ENCODE measurements at places on chromosomes 5 and 9. TPM values are rescaled to one million over a fixed set of nuclear protein-coding genes. Genes with fewer than 3 reads are reported as not detected.

Gene SV2C
- 0.05 TPM for polyA plus RNA-seq

Gene POU5F2
- polyA plus RNA-seq, result 0.14 TPM

Gene MAN2A1
- 32.5 TPM for polyA plus RNA-seq

Gene LURAP1L
- polyA plus RNA-seq, result 0.68 TPM

Gene IRX4
- polyA plus RNA-seq, result 0.82 TPM

Gene ENTREP1
- polyA plus RNA-seq, result 5.7 TPM

Gene LCN1
- not detected for polyA plus RNA-seq

Gene DOCK2
- 5.5 TPM for polyA plus RNA-seq

Gene TRPM3
- 2.8 TPM for polyA plus RNA-seq

- no peak overlapping the region for H3K4me3 ChIP-seq
- no peak for DNase-seq
- peaks cover 18% of the 10 kb centered on the region for H3K36me3 ChIP-seq
- no peaks in the 10 kb centered on the region for H3K27me3 ChIP-seq
Measured at GRCh38 chr5:147643142-147643541, 133.3 kb upstream of the DPYSL3 start.

GRCh38 chr9:126411948-126412284, 85.3 kb downstream of the MVB12B start:
- H3K27me3 ChIP-seq, result no peaks in the 10 kb centered on the region
- H3K4me3 ChIP-seq, result no peak overlapping the region
- H3K36me3 ChIP-seq, result no peaks in the 10 kb centered on the region

GRCh38 chr5:67978171-67978570, 237.4 kb upstream of the PIK3R1 start:
- H3K4me1 ChIP-seq, result no peaks in the 10 kb centered on the region
- no peak overlapping the region for H3K4me3 ChIP-seq
- no peaks in the 10 kb centered on the region for H3K27me3 ChIP-seq
- no peak overlapping the region for H3K27ac ChIP-seq
- DNase-seq, result no peak

DNA sequence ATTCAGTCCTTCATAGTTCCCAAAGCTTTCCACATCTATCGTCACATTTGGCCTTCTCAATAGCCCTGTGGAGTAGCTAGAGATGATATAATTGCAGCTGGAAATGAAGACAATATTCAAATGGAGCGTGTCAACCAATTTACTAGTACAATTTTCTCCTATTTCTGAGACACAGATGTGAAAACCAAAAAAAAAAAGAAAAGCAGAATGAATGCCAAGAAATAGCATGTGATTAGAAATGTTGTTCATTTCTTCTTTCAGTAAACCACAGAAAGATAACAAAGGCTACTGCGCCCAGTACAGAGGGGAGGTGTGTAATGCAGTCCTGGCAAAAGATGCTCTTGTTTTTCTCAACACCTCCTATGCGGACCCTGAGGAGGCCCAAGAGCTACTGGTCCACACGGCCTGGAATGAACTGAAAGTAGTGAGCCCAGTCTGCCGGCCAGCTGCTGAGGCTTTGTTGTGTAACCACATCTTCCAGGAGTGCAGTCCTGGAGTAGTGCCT, 99.0 kb downstream of the MUSK start:
- H3K36me3 ChIP-seq, result no peaks in the 10 kb centered on the region
- no peak overlapping the region for H3K4me3 ChIP-seq
- DNase-seq, result no peak
- H3K27ac ChIP-seq, result no peak overlapping the region
- no peaks in the 10 kb centered on the region for H3K4me1 ChIP-seq
- H3K27me3 ChIP-seq, result no peaks in the 10 kb centered on the region

DNA sequence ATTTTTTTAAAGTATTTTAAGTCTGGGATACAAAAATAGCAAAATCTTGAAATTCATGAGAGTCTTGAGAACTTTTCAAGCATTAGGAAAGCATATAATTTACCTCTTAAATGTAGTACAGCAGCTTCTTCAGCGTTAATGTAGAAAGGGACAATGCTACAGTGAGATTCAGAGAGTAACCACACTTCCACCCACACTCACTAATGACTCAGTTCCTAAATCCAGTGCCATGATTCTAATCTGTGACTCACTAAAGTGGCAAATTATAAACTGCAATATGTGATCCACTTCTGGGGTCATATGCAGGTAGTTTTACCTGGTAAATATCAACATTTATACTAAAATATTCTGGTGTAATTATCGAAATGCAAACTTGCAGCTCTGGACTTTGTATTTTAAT, 434.5 kb upstream of the TUSC1 start:
- no peaks in the 10 kb centered on the region for H3K36me3 ChIP-seq
- H3K4me1 ChIP-seq, result no peaks in the 10 kb centered on the region
- no peak for DNase-seq
- no peaks in the 10 kb centered on the region for H3K27me3 ChIP-seq

DNA sequence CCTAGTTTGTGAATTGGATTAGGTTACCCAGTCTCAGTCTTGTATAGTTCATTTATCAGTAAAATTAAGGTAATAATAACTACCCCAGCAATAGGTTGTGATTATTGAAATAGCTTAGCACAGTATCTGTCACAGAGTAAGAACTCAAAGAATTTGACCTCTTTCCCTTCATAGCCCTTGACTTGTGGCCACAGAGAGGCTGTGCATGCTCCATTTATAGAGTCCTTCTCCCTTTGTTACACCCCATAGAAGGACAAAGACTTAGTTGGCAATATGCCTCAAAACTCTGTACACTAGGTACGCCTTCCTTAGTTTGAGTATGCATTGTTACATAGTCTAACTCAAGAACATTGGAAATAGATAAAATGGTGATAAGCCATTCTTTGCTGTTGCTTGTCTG, 257.2 kb downstream of the KCTD16 start:
- H3K27me3 ChIP-seq, result no peaks in the 10 kb centered on the region
- DNase-seq, result no peak
- no peaks in the 10 kb centered on the region for H3K4me1 ChIP-seq
- no peak overlapping the region for H3K27ac ChIP-seq
- H3K4me3 ChIP-seq, result no peak overlapping the region

GRCh38 chr5:88488561-88488960, 219.9 kb upstream of the TMEM161B start:
- H3K4me1 ChIP-seq, result peaks cover 49% of the 10 kb centered on the region
- H3K27me3 ChIP-seq, result no peaks in the 10 kb centered on the region
- DNase-seq, result no peak
- no peak overlapping the region for H3K27ac ChIP-seq
- no peaks in the 10 kb centered on the region for H3K36me3 ChIP-seq
- H3K4me3 ChIP-seq, result no peak overlapping the region

- H3K4me1 ChIP-seq, result no peaks in the 10 kb centered on the region
- no peak overlapping the region for H3K27ac ChIP-seq
- no peak overlapping the region for H3K4me3 ChIP-seq
- no peaks in the 10 kb centered on the region for H3K36me3 ChIP-seq
- DNase-seq, result no peak
Measured at GRCh38 chr5:158203261-158203660, 344.3 kb upstream of the CLINT1 start.

DNA sequence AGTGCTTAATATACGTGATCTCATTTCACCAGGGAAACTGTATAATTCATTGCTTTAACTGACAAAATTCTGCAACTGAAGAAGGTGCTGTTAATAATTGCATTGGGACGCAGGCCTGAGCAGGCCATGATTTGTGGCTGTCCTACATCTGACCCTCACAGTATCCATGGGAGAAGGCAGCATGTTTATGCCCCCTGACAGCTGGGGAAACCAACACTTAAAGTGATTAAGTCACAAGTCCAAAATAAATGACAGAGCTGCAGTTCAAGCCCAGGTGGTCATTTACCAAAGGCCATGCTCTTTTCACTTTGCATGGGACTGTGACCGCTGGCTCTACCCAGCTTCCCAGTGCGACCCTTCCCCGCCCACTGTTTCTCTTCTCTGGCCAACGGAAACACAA, 30.5 kb upstream of the KCNMB1 start:
- no peaks in the 10 kb centered on the region for H3K27me3 ChIP-seq
- no peaks in the 10 kb centered on the region for H3K36me3 ChIP-seq

DNA sequence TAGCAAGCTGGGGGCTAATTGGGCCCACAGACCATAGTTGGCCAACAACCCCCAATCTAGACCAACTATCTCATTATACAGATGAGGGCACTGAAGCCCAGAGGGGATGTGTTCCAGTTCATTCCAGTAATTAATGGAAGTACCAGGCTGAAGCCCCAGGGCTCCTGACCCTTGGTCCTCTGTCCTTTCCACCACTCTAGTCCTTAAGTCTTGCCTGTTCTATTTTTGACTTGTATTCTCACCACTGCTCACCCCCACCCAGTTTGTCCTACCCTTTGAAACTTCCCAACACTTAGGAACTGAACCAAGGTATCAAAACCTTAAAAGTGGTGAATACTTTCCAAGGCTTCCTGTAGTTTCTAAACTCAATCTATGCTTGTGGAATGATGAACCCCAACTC, 407.4 kb downstream of the ENC1 start:
- no peak overlapping the region for H3K4me3 ChIP-seq
- DNase-seq, result no peak
- H3K27me3 ChIP-seq, result no peaks in the 10 kb centered on the region
- H3K36me3 ChIP-seq, result no peaks in the 10 kb centered on the region
- H3K27ac ChIP-seq, result no peak overlapping the region
- no peaks in the 10 kb centered on the region for H3K4me1 ChIP-seq

DNA sequence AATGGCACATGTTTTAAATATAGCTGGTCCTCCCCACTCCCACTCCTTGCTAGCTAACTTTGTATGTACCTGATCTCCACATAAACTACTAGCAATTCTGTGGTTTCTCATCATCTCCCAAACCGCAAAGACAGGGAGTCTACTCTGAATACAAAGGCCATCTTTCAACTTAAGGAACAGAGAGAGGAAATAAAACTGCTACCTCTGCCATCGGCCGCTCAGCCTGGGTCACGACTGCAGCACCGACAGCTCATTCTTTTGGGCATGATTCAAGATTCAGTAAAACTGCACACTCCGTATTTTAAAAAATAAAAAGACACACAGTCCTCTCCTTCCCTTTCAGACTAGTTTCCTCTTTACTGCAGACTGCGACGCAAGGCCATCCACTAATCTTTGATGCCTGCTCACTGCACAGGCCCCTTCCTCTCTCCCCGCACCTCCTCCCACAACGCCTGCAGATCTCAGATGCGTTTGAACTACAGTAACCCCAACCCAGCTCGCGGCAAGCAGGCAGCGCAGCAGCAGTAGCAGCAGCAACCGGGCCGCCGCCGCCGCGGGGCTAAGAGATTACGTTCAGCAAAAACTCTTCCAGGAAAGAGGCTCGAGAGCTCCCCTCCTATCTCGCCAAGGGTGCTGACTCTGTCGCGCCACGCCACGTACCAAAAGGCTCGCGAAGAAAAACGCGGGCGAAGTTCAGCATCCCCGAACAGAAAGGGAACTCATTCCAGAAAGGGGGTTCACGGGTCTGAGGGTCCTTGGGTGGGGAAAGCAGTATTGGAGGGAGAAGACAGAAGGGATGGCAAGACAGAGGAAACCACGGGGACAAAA, 1.5 kb downstream of the RNF145 start:
- H3K36me3 ChIP-seq, result no peaks in the 10 kb centered on the region
- H3K4me1 ChIP-seq, result peaks cover 37% of the 10 kb centered on the region
- H3K27me3 ChIP-seq, result peaks cover 35% of the 10 kb centered on the region
- H3K4me3 ChIP-seq, result peak overlapping the region; percentile 91

DNA sequence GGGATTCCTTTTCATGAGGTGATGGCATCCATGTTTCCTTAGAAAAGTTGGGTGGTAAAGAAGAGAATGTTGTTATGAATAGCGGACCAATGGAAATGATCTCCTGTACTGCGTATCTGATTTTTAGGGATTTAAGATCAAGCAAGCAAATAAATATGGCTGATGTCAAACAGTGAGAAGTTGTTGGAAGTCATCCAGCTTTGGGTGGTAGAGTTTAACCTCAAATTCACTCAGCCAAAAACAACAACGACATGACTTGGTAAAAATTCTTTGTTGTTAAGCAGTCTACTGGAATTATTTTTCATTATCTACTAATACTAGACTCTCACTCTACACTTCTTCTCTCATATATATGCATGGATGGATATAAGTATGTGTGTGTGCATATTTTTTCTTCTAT, 426.5 kb downstream of the CTNND2 start:
- no peak overlapping the region for H3K27ac ChIP-seq
- H3K36me3 ChIP-seq, result no peaks in the 10 kb centered on the region
- no peak for DNase-seq

- no peak for DNase-seq
- H3K4me1 ChIP-seq, result peaks cover 4% of the 10 kb centered on the region
- no peak overlapping the region for H3K27ac ChIP-seq
- no peak overlapping the region for H3K4me3 ChIP-seq
- H3K27me3 ChIP-seq, result no peaks in the 10 kb centered on the region
- H3K36me3 ChIP-seq, result no peaks in the 10 kb centered on the region
Measured at GRCh38 chr5:151458314-151458713, 10.9 kb downstream of the SLC36A1 start.

- no peak for DNase-seq
- H3K36me3 ChIP-seq, result no peaks in the 10 kb centered on the region
- no peak overlapping the region for H3K27ac ChIP-seq
- H3K27me3 ChIP-seq, result peaks cover 10% of the 10 kb centered on the region
- no peak overlapping the region for H3K4me3 ChIP-seq
Measured at GRCh38 chr9:132997591-132997990, 19.1 kb downstream of the GFI1B start.

DNA sequence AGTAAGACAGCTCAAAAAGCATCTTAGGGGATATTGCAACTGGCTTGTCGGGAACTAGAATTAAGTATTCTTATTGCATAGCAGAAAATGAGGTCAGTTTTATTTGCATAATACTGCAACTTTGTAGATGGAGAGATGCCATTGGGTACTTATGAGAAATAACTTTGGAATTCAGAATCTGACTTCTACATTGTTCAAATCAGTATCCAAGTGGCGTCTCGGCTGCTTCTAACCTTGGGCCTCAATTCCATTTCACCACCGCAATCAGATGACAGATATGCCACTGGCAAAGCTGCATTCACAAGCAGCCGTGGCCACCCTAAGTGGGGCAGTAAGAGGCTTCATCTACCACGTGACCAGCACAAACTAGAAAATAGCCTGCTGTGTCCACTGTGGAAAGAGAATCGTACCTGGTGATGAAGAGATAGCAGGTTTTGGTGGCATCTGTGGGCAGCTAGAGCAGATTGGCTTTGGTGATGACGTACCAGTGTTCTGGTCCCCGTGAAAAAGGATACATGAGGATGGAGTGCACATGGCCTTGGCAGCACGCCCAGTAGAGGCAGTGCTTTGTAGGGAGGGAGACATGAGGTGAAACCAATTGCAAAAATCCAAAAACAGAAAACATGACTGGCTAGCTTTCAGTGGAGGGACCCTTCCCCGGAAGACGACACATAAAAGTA, 116.6 kb downstream of the KLHL3 start:
- no peak for DNase-seq
- no peaks in the 10 kb centered on the region for H3K36me3 ChIP-seq
- H3K4me3 ChIP-seq, result no peak overlapping the region
- no peak overlapping the region for H3K27ac ChIP-seq
- H3K4me1 ChIP-seq, result no peaks in the 10 kb centered on the region
- no peaks in the 10 kb centered on the region for H3K27me3 ChIP-seq
